Stimulated activated CD8-positive, alpha-beta memory T cell treated with anti-CD3 and anti-CD28 coated beads, Interleukin-15, amount 100 ng/mL, for 24 hours (primary cell): ENCODE measurements at places on chromosomes 4 and X.

GRCh38 chr4:185212581-185212980, 3.2 kb downstream of the SNX25 start:
- DNase-seq = no peak

DNA sequence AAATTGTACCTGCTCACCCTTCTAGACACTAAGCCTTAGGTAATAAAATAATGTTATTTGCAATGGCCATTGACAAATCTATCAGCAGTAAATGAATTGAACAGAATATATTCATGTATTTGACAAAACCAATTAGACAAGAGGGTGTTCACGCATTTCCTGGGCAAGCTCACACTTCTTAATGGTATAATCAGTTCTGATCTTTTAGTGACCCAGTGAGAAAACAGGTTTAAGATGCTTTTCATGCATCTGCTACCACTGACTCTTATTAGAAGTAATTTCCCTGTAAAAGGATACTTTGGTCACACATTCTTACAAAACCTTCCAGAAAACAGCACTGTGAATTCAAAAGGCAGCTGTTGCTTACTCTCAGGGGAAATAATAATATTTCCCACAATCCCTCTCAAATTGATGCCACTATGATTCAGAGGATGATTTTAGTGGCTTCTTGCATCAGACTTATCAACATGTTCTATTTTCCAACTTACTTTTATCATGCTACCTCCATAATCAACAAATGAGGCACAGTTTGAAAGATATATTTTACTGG, 313.9 kb upstream of the NWD2 start:
- no peak for DNase-seq

DNA sequence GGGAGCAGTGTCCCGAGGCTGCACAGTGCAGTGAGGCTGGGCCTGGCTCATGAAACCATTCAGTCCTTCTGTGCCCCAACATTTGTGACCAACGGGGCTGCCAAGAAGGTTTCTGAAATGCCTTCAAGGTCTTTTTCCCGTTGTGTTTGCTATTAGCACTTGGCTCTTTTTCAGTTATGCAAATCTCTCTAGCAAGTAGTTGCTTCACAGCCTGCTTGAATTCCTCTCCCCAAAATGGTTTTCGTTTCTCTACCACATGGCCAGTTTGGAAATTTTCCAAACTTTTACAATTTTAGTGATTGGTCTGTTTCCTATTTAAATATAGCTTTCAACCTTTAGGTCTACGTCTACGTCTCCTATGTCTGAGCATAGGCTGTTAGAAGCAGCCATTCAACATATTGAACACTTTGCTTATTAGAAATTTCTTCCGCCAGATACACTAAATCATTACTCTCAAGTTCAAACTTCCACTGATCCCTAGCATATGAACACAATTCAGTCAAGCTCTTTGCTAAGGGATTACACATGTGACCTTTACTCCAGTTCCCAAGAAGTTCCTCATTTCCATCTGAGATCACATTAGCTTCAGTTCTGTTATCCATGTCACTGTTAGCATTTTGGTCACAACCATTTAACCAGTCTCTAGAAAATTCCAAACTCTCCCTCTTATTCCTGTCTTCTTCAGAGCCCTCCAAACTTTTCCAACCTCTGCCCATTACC, 901.8 kb downstream of the GLUD2 start:
- DNase-seq = no peak

DNA sequence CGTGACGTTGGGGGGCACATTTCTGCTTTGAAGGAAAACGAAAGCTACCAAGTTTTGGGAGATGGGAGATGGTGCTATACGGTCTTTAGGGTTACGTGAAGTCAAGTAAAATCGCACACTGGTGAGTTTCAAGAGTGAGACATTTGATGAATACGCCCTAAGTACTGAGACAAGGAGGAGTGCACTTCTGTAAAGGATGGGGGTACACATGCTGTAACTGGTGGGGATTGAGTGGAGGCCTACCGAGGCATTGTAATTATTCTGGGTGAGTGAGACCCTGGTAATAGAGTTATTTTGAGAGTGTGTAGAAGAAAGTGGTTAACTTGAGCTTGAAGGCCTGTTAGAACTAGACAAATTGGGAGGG, 536 bp downstream of the SH3BGRL start:
- no peak for DNase-seq

- DNase-seq = no peak
These were observed 360.9 kb upstream of the ATOH1 start for GRCh38 chr4:93467484-93468155.

DNA sequence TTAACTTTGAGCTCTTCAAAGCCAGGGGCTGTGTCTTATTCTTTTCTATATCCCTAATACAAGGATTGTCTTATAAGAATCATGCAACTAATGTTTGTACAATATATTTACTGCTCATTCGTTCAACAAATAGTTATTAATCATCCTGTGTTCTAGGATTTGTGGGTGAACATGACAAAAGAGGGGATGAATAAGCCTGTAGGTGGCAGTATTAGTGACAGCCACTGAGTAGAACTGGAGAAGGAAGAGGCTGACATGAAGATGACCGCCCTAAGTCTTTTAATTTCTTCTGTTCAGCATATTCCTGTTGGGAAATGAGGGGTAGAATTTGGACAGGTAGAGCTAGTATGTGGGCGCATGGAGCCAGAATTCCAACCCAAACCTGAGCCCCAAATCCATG, 11.9 kb upstream of the LINC00632 start:
- DNase-seq = no peak

DNA sequence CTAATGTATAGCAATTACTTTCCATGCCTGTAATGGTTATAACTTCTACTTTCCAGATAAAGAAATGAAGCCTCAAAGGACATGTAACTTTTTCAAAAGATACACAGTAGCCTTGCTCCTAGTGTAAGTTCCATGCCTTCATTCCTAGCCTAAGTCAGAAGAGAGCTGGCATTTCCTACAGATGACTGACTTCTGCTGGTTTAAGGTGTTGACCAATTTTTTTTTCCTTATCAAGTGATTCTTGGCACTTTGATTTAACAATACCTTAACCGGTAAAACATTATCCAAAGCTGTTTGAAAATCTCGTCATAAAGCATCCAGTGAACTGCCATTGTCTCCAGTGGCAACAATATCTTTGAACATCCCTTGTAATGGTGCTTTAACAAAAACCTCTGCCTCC, 145.1 kb upstream of the VCX3A start:
- DNase-seq = no peak

GRCh38 chr4:158168606-158169005, 4.2 kb downstream of the GASK1B start:
- DNase-seq = no peak

- no peak for DNase-seq
These were observed 5.2 kb upstream of the ENAM start for GRCh38 chr4:70623323-70623722.

DNA sequence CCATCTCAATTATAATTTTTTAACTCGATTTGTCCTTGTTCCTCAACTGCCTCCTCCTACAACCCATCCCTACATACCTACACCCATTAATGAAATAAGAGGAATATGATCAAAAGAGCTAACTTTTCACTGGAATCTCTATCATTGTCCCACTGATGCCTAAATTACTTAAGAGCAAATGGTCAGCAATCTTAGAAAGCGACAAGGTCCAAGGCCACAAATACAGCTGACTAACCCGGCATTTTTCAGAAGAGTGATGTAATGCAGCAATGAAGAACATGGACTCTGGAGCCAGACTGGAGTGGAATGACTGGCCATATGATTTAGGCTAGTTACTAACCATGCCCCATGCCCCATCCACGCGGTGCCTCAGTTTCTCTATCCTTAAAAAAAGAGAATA, 56.2 kb downstream of the PPA2 start:
- no peak for DNase-seq

DNA sequence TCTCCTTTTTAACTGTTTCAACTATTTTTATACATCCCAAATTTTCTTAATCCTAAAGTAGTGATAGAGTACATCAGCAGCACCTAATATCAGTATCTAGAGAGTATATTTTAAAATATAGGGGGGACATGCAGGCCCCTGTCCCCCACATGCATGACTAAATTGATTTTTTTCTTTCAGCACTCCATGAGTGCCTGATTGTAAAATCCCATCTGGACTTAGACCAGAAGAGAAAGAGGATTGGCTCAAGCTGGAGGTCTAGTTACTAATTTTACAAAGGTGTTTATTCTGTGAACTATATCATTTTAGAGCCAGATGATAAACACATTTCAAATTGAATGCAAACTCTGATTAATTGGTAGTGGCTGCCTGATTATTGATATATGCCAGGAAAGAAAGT, 1533.9 kb upstream of the PABPC4L start:
- no peak for DNase-seq

DNA sequence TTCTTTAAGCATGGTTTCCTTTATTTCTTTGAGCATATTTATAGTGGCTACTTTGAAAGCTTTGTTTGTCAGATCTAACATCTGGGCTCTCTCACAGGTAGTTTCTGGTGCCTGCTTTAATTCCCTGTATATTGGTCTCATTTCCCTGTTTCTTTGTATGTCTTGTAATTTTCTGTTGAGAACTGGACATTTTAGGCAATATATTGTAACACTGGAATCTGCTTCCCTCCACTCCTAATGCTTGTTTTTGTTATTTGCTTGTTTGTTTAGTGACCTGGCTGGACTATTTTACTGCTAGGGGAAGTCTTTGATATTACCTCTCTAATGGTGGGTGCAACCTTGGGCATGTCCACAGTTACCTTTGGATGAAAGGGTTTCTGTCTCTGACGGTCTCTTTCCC, 25.0 kb downstream of the BMPR1B start:
- no peak for DNase-seq

DNA sequence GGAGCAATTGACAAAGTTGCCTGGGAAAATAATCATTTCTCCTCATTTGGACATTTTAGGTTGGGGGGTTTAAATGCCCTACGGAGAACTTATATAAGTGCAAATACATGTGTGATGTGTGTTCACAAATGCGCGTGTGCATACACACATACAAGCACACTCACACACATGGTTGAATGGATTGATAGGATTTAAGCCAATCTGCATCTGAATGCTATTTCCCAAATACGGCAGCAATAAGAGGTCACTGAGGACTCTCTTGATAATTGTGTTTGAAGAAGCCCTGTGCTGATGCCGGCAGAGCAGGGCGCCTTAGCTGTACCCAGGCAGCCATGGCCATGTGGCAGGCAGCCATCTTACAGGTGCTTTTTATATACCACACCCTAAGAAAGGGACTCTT, 165.3 kb upstream of the LEF1 start:
- no peak for DNase-seq

- DNase-seq = no peak
These were observed 194.0 kb upstream of the HHIP start for GRCh38 chr4:144451766-144452450.

DNA sequence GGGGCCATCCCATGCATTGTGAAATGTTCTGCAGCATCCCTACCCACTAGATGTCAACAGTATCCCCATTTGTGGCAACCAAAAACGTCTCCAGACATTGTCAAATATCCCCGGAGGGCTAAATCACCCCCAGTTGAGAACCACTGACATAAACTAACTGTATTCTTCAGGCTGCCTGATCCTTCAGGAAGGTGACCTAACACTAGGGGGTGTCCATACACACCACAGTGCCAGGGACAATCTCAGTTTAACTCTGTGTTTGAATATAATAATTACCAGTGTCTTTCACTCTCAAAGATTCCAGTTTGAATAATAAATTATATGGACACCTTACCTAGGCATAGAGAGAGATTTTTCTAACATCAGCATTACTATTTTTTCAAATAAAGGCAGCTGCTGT, 6.4 kb downstream of the ACE2 start:
- no peak for DNase-seq

DNA sequence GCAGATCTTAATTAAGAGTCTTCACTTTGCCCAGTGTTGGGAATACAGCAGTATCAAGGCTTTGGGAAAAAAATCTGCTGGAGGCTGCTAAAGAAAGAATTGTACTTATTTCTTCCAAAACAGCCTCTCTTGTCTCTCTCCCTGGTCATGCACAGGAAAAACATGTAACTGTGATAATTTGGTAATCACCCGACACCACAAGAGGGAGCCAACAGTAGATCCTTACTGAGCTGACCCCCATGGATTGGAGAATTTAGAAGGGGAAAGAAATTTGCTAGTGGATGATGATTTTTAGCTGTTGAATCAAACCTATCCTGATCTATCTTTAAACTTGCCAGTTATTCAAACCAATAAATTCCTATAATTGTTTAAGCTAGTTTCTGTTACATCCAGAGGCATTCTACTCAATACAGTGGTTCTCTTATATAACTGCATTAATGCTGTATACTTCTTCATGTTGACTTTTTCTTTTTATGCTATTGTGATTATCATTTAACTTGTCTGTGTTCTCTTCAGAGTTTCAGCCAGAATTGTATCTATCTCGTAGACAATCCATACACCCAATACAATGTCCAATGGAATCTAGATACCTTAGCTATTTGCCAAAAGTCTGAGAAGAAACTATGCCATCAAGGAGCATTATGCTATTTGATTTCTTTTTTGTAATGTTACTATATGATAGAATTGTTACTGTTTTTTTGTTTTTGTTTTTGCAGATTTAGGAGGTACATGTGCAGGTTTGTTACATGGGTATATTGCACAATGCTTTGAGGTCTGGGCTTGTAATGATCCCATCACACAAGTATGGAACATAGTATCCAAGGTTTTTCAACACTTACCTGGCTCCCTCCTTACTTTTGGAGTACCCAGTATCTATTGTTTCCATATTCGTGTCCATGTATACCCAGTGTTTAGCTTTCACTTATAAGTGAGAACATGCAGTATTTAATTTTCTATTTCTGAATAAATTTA, 31.3 kb upstream of the ARHGEF38 start:
- DNase-seq = no peak

GRCh38 chr4:73815145-73815544, 21.3 kb upstream of the CXCL6 start:
- DNase-seq = no peak

GRCh38 chr4:41559940-41560516, 22.1 kb downstream of the LIMCH1 start:
- no peak for DNase-seq

- DNase-seq = no peak
These were observed 9.0 kb downstream of the TSC22D3 start for GRCh38 chrX:107766470-107767150.

GRCh38 chrX:73855546-73855945, 292.5 kb downstream of the CHIC1 start:
- DNase-seq = no peak

GRCh38 chr4:56880572-56880971, 27.1 kb upstream of the REST start:
- DNase-seq = no peak

DNA sequence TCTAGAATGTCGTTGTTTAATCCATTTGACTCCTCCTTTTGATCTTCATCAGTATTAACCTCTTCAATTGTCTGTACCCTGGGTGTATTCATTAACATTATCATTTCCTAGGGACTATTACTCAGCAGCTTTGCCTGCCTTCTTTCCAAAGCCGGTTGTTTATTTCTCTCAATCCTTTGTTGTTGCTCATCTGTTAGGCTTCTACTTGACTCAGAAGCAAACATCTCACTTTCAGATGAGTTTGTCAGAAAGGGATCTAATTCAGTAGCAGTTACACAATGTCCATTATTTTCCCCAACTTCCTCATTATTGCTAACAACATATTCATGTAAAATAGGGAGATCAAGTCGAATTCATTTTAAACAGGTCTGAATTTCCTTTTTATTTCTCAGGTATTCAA, 22.1 kb upstream of the HSD17B10 start:
- no peak for DNase-seq
